ENCODE measurements at places on chromosomes 3 and 15.

- no peak for DNase-seq
These were observed 169.3 kb downstream of the LPP start for GRCh38 chr3:188323067-188323842.

DNA sequence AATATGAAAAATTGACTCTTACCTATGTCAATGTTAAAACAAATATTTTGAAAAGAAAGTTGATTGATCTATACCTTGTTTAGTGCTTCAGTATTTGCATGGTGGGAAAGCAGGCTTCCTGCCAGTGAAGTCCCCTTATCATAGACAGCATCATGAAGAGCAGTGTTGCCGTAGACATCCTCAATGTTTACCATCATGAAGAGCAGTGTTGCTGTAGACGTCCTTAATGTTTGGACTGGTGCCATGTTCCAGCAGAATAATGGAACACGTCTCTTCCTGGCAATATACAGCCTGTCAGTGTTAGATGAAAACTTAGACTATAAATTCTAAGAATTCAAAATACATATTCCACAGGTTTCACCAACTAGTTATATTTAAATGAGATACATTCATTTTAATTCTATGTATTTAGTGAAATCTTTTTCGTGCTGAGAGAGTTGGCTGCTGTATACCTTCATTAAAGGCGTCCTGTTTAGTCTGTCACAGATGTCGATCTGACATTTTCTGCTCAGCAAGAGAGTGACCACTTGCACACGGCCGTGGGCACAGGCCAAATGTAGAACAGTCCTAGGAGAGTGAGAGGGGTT, 116.8 kb downstream of the LMLN start:
- DNase-seq, result no peak

DNA sequence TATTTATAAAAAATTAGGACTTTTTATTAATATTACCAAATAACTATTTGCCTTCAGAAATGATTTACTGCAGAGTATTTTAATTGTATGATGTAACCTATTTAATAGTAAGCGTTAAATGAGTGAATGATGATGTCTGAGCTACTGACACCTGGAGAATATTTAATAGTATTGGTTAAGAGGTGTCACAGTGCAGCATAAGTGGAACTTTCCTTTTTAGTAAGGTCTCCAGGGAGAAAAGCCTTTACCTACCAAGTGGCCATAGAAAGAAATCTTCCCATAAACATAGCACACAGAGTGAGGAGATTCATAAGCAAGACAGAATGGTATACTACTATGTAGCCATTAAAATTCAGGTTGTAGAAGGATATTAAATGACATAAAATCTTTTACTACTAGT, 441.7 kb downstream of the TBL1XR1 start:
- DNase-seq, result no peak

- DNase-seq, result no peak
These were observed 157.5 kb downstream of the PDZRN3 start for GRCh38 chr3:73467211-73467610.

GRCh38 chr3:43015991-43016865, 37.1 kb downstream of the GASK1A start:
- no peak for DNase-seq
